ENCODE measurements at places on chromosomes 11 and 22. TPM values are rescaled to one million over a fixed set of nuclear protein-coding genes. Genes with fewer than 3 reads are reported as not detected.

The KCNE3 gene
- 0.55 TPM for total RNA-seq

The TRMT2A gene
- 56.3 TPM for total RNA-seq

The LDLRAD3 gene
- 11.4 TPM for total RNA-seq

The IFT27 gene
- total RNA-seq = 26.5 TPM

The P2RY6 gene
- 4.5 TPM for total RNA-seq

GRCh38 chr11:68430801-68431200 is 29.8 kb upstream of the PPP6R3 start:
- DNase-seq = no peak

- no peak for DNase-seq
Observed at GRCh38 chr11:44674809-44675208, 52.0 kb upstream of the TSPAN18 start.

- peak; percentile 51 for DNase-seq
Observed at GRCh38 chr11:8959546-8960166, 4.6 kb downstream of the TMEM9B start.

DNA sequence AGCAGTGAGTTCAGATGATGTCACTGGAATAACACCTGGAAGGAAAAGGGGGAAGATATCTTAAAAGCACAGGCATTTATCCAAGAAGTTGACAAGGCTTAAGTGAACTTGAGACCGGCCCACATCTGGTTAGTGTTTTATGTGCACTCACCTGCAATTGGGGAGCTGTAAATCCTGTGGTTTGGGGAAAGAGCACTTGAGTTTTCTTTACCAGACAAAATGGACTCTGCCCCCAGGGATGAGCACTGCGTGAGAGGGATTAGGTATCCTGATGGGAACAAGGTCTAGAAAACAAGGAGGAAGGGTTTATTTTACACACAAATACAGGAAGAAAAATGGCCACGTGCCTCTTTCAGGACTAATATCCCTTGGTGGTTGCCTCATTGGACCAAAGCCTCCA is 15.2 kb downstream of the E2F8 start:
- no peak for DNase-seq

DNA sequence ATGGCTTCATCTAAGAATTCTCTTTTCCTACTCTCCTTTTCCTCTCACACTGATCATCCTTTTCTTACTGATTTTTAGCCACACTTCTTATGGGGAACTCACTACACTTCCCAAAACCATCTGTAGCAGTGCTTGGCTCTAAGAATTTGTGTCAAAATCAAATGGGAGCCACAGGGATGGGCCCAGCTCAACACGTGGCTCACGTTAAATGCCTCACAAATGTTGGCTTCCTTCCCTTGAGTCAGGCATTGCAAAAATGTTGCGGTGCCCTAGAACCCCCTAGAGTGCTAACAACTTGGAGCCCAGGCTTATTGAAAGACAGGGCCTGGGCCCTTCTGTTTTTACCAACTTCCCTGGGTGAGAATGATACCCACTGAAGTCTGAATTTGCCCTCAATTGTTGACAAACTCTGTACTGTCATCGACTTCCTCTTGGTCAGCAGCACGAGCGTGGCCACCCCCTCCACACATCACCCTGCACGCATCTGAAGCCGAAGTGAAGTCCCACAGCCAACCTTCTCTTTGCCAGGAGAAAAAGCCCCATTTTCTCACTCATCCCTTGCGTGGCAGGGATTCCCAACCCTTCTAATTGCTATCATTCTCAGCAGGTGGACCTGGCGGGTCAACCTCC is 69.7 kb downstream of the ELFN2 start:
- DNase-seq = no peak

DNA sequence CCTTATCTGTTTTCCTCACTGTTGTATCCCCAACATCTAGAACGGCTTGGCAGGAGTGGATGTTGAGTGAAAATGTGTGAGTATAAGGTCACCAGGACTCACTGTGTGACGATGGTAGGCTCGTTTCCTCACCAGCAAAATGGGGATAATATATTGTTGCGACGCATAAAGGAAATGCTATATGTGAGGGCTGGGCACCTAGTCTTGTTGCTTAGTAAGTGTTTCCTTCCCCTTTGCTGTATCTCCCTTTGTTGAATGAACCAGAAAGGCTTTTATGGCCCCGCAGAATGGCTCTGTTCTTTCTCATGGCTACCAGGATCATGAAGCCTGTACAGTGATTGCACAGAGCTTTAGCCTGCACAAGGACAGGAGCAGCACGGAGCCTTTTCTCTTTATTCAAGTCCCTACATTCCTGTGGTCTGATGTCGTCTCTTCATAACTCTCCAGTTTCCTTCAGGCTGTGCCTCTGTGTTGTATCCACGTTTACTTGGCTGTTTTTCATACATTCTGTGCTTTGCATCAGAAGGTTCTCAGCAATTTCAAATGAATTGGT is 5.4 kb downstream of the TNRC6B start:
- peak; percentile 54 for DNase-seq

- no peak for DNase-seq
Observed at GRCh38 chr22:45883811-45884170, 93.2 kb downstream of the WNT7B start.

DNA sequence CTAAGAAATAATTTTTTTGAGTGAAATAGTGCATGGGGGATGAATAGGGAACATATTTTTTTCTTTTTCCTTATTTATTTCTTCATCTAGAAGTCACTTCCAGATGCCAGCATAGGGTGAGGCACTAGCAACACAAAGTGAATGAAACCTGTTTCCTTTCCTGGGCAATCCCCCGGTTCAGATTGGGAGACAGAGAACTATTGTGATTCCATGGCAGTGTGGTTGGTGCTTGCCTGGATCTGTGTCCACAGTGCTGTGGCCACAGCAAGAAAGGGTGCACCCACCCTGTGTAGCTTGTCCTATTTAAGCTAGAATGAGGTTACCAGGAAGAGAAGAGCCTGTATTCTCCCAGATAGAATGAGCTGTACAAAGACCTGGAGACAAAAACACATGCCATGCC is 57.6 kb downstream of the SLC5A1 start:
- DNase-seq = no peak

GRCh38 chr22:30078320-30079311 is 1.6 kb upstream of the HORMAD2 start:
- DNase-seq = no peak

GRCh38 chr11:43951231-43951630 is 8.8 kb downstream of the C11orf96 start:
- no peak for DNase-seq

DNA sequence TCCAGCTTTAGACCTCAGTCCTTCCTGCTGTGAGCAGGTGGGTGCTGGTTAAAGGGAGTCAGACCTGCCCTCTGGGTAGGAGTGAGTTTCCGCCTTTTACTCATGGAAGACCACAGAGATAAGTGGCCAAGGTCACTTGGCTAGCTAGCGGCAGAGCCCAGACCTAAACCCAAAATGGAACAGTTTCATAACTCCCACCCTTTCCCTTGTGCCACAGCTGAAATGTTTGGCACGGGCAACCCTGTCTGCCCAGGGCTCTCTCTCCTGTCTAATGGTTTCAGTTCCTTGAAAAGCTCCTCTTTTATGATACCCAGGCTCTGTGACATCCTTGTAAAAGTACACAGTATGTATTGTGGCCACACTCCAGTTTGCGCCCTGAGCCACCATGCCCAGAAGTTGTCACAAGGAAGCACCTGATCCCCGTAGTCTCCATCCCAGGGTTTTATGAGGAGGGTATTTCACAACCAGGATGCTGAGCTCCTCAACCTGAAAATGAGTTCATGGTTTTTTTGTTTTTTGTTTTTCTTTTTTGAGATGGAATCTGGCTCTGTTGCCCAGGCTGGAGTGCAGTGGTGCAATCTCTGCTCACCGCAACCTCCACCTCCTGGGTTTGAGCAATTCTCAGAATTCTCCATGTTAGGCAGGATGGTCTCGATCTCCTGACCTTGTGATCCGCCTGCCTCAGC is 5.1 kb downstream of the MB start:
- no peak for DNase-seq

GRCh38 chr11:61607920-61608599 is 27.2 kb upstream of the SYT7 start:
- DNase-seq = no peak

DNA sequence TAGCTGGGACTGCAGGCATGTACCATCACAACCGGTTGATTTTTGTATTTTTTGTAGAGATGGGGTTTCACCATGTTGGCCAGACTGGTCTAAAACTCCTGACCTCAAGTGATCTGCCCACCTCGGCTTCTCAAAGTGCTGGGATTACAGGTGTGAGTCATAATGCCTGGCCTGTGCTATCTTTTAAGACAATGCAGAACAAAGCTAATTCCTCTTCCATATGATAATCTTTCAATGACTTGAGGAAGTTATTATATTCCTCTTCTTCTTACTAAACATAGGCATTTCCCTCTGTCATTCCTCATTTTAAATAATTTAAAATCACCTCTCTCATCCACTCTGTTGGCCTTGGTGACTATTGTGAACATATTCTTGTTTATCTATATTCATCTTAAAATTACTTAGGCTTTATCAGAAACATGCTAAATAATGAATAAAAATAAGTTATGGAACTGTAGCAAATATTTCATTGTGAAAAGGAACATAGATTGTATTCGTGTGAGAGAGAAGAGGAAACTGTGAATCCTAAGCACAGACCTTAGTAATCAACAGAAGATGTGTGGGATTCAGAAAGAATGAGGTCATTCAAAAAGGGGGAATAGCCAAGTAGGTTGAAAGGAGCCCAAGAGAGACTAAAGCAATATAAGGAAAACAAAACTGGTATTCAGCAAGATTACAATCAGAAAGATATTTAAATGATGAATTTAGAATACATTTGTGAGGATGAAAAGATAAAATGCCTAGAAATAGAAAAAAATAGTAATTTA is 269.4 kb downstream of the TTC28 start:
- DNase-seq = no peak

All from kidney epithelial cell (primary cell).